ENCODE measurements at places on chromosomes 6 and 20.
A peak's percentile ranks its signal among the peaks of the same experiment; 100 is the strongest.

DNA sequence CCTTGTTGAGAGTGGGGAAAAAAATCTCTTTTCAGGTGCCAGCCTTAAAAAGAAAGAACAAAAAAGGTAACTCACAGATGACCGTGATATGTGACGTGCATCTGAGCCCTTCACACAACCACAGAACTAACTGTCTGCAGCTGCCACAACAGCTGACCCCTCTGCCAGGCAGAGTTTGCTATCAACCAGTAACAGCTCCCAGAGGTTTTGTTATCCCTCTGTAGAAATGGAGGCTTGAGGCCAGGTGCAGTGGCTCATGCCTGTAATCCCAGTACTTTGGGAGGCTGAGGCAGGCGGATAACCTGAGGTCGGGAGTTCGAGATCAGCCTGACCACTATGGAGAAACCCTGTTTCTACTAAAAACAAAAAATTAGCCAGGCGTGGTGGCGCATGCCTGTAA lies 42.8 kb downstream of the SLC52A3 start:
- no peak for DNase-seq

GRCh38 chr6:160461641-160462040 lies 113.5 kb downstream of the SLC22A3 start:
- DNase-seq, result no peak

GRCh38 chr6:132070356-132070755 lies 119.2 kb upstream of the CCN2 start:
- DNase-seq, result no peak

GRCh38 chr20:63470410-63470809 lies 2.0 kb downstream of the KCNQ2 start:
- DNase-seq, result no peak

DNA sequence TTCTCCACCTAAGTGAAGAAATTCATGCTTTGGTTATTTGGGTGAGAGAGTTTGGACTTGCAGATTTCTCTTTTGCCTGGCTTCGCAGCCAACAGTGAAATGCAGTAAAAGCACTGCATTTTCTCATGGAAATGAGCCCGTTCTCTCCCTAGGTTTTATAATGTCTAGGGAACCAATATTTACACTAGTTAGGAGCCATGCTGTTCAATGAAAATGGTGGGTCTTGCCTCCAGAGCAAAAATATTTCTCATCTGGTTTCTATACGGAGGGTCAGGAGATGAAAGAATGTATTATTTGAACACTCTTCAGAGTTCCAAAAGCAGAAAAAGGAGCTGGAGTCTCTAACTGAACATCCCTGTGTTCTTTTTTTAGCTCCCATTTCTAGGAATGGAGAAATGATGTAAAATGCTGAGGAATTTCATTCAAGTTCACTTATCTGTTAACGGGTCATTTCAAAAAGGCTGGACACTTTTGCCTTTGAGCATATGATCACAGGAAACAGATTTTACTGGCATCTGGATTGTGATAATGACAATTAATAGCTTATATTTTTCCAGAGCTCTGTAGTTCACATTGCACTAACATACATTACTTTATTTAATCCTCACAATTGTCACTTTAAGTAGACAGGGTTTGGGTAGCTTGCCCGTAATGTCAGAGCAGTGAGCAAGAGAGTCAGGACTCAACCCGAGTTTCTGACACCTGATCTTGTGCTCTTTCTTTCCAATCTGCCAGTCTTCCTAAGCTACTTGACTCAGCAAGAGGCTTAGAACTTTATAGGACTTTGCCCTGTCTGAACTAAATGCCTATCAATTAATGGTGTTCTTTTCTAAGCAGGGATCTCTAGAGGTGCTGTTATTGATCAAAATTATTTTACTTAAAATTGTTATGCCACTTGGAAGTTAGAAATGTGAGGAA lies 78.0 kb downstream of the PPP1R14C start:
- DNase-seq, result no peak

- DNase-seq, result no peak
These were observed 5.4 kb upstream of the KCNQ5 start for GRCh38 chr6:72616406-72617015.

DNA sequence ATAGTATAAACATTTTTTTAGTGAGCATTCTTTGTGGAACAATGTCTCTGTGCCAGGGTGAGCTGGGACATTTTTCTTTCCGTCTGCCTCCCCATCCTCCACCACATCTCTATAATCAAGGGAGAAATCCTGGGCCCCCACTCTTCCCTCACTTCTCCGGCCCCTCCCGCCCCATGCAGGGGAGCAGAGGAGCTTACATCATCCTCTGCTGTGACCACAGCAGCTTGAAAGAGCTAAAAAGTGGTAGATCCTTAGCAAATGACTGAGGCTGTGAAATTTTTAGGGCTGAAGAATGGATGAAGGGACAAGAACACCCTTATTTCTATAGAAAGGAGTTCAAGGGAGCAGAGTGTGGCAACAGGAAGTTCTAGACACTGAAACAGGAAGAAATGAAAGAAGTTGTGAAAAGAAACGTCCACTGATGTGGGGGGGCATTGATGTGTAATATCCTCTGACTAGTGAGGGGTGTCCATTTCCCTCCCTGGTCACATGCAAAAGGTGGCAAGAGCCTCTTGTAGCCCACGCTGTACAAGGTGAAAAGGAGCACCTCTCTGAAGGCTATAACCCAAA lies 380.3 kb upstream of the JARID2 start:
- no peak for DNase-seq

DNA sequence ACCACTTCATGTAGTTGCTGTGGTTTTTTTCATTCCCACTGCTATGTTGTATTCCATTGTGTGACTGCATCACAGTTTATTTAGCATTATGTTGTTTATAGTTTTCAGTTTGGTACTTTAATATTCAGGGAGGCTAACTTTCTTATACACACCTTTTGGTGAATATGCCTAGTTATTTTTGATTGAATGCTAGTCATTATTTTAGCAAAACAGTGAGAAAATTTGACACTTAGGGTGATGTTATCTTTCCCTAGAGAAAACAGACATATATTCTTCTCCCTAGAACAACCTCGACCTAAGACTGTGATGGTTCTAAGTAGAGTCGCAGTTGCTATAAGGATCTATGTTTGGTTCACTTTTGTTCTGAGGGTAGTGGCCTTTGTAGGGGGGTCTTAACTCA lies 120.8 kb upstream of the B3GAT2 start:
- DNase-seq, result no peak

- DNase-seq, result no peak
These were observed 41.1 kb downstream of the FARS2 start for GRCh38 chr6:5302220-5302946.

DNA sequence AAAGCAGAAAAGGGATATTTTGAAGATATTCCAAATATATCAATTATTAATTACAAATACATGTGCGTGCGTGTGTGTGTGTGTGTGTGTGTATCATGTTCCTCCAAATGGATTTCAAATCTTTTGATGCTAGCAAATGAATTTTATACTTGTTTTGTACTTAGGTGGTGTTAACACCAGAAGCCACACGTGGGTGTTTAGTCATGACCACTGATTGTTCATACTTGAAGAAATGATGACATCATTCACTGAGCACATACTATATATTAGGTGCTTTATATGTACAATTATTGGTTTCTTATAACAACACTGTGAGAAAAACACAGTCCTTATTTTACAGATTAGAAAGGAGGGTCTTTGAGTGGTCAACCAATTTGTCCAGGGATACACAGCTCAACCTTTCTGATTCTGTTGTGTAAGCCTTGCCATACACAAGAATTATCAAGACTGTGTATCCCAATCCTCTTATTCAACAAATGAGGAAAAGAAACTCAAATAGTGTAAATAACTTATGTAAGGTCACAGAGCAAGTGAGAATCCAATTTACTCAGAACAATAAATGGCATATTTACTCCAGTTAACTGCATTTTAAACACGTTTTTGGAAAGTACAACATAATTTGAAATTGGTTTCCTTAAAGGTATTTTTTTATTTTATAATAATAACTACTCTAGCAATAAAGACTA lies 88.5 kb downstream of the BCAS1 start:
- no peak for DNase-seq

DNA sequence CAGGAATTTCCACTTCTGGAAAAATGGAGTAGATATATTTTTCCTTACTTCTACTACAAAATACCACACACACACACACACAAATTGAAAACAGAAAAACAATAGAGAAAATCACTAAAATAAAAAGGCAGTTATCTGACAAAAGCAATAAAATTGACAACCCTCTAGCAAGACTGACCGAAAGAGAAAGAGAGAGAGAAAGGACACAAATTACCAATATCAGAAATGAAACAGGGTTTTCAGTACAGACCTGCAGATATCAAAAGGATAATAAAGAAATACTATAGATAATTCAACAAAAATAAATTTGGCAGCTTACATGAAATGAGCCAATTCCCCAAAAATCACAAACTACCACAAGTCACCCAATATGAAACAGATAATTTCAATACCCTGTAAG lies 104.7 kb downstream of the OPRM1 start:
- no peak for DNase-seq

DNA sequence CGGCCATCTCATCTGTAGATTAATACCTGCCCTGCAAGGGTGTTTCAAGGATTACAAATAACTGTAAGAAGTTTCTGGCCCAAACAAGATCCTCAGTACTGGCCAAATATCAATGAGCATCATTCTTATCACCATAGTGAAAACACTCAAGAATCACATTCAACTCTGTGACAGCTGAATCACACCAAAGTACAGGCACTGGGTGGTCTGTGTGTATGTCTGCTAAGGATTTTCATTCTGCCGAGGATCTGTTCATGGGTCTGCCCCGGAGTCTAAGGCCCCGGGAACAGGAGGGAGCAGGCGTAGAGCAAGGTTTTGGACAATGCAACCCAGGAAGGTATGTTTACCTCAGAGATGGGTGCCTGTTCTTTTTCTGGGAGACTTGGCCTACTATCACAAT lies 110.5 kb downstream of the TRERF1 start:
- no peak for DNase-seq

DNA sequence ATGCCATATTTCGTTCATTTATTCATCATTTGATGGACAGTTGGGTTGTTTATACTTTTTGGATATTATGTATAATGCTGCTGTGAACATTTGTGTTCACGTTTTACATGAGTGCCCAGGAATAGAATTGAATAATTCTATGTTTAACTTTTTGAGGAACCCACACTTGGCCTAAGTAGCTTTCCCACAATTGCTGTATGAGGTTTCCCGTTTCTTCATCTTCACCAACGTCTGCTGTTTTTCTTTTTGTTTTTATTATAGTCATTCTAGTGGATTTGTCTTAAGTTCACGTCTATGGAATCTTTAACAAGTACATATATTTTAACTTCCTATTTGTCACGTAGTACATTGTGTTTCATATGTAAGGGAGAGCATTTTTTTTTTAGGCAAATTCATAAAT lies 110.3 kb downstream of the JARID2 start:
- DNase-seq, result no peak

DNA sequence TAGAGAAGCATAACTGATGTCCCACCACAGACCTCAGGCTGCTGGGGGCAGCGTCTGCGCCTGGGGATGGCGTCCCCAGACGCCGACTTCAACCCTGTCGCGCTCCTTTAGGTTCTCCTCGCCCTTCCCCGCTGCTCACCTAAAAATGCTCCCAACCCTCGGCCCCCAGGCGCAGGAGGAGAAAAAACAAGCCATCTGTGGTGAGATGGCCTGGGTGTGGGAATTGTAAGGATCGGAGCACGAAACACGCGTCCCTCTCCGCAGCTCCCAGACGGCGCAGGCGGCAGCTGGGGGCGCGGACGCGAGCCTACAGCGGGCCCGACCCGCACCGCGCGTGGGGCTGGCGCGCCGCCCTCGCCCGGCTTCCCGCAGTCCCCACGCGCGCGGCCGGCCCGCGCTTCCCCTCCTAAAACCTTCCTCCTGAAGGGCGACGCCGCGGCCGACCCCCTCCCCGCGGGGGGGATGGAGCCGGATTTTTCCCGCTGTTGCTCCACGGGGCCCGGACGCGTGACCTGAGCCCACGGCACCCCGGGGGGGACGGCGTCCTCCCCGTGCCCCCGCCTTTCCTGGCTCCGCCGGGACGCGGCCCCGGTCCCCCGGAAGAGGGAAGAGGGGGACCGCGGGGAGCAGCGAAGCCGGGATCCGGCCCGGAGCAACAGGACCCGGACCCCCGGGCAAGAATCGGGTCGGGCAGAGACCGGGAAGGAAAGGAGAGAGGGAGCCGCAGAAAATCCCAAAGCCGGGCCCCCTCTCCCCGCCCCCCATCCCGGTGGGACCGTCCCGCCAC lies 611 bp downstream of the EPB41L2 start:
- peak; percentile 18 for DNase-seq

DNA sequence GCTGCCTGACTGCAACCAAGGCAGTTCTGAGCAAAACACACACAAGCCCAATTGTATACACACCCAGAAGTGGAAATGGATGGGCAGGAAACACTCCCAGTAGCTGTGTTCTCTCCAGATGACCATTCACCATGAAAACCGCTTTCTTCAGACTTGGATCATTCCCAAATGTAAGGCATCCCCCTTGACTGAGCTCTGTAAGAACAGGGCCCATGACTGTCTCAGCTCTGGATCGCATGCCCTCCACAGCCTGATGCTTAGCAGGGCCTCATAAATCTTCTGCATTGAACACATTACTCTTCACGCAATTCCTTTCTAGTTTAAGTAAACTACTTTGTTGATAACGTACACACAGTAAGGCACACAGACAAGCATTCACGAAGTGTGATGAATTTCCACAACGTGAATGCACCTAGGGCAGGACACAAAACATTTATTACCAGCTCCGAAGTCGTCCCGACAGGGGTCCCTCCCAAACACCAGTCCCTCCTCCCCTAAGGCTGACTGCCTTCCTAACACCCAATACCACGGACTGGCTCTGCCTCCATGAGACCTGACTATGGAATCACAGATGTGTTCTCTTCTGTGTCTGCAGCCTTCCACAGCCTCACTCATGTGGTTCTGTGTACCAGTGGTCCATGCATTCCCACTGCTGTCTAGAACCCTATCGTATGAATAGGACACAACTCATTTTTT lies 31.7 kb downstream of the BMP7 start:
- no peak for DNase-seq

DNA sequence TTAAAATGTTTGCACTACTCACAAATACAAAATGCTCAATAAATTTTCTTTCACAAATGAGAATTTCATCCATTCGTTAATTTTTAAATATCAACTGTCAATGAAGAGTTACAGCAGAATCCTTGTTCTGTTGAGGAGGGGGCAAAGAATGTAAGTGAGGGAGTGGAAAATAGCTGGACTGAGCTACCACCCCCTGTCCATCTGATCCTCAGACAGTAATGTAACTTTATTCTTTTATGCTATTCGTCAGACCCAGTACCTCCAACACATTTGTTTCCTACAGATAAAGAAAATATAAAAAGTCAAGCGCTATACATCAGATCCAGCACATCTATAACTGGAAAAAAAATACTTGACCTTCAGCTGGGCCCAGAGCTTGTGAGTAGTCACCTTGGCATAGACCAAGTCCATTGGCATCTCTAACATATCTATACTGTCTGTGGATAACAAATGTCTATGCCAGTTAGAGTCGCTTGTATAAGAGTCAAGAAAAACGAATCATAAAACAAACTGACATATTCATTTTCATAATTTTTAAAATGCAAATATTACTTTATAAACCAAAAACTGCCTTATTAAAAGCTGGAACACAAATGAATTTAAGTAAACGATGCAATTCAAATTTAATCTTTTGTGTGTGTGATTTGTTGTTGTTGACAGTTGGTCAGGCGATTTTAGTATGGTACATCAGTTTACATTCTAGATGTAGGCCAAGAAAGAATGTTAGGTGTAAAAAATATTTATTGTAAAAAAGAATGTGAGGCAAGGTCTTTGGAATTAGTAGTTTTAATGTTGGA lies 57.2 kb upstream of the HFE start:
- no peak for DNase-seq
